ENCODE measurements at places on chromosomes 12 and 14. TPM values are rescaled to one million over a fixed set of nuclear protein-coding genes. Genes with fewer than 3 reads are reported as not detected.

DNA sequence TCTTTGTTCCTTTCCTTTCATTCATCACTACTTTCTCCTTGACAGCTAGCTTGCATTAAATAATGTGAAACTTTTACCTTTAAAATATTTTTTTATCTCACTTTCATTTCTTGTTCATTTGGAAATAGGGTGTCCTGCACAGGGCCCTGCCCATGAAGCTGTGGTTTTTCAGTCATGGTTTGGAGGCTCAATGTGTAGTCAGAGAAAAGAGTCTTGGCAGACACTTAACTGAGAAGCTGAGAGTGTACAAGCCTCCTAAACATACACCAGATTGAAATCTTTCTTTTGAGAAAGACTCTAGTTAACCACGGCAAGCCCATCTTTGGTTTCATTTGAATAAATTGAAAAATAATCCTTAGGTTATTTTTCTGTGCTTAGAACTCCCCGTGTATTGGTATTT, 74.2 kb downstream of the KICS2 start:
- no peak for DNase-seq

- DNase-seq, result no peak
Measured at GRCh38 chr14:95274279-95274678, 45.4 kb downstream of the CLMN start.

DNA sequence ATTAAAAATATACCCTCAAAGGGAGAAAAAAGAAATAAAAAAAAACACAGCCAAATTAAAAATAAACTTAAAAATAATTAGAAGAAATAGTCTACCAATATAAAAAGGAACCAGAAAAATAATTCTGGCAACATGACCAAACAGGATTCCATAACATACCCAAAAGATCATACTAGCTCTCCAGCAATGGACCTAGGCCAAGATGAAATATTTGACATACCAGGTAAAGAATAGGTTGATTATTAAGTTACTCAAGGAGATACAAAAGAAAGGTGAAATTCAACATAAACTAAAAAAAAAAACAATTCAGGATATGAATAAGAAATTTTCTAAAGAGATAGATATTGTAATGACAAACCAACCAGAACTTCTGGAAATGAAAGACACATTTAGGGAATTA, 121.3 kb upstream of the SCAF11 start:
- no peak for DNase-seq

DNA sequence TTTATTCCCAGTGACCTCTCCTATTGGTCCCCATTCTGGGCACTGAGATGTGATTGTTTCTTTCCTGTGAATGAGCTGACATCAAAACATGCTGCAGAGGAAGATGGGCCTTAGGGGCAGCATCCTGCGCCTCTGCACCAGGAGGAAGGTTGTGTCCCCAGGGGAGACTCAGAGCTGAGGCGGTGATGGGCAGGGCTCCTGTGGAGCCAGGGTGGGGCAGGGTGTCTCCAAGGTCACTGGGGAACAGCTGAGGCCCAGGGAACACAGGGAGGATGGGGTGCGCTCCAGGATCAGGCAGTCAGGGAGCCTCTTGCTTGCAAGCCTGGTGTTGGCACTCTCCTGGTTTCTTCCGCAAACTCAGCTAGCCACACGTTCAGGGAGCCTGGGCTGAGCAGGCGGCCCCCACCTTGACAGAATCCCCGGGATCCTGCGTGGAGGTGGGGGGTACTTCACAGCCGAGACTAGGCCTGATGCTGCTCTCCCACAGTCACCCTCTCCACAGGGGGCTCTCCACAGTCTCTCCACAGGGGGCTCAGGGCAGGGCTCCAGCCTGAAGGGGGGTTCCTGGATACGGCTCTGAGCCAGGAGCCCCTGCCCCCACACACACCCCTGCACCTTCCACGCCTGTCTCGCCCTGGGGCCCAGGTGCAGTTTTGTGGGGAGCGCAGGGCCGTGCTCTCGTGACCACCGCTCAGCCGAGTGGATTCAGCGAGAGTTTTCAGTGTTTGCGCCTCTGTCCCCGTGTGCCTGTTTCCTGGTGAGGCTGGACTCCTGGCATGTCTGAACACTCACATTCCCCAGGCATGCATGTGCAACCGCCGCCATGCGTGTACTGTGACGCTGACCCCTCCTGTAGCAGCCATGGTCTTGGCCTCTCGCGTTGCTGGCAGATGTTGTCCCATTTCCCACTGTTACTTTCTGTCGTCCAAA, 264.7 kb downstream of the SEC23A start:
- DNase-seq, result no peak

DNA sequence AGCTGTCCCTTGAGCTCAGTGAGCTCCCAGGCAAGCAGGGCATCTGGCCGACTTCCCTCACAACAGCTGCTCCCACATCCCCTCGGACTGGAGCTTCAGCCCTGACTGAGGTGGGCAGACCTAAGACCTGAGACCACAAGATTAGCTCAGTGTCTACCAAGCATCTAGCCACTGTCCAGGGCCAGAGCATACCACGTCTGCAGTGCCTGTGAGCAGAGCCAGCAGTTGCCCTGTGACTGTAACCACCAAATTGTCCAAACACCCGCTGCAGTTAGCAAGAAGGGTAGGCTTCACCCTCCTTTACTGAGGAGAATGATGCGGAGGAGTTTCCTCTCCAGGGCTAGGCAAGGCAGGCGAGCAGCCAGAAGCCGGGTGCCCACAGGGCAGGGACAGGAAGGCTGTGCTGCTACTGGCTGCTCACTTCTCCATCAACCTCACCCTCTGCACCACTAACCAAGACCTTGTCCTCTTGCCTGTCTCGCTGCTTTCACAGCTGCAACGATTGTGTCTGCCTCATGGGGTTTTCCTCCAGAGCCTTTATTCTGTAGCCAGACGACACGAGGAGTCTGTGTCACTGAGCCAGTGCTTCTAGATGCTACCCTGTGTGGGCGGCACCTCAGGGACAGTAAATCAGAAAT, 53.9 kb downstream of the ANAPC7 start:
- DNase-seq, result no peak

Gene KLRC2
- 3.3 TPM for total RNA-seq

- DNase-seq, result no peak
Measured at GRCh38 chr14:99125616-99126431, 146.2 kb downstream of the BCL11B start.

Gene ADAM21
- not detected for total RNA-seq

Gene PIK3C2G
- 1.0 TPM for total RNA-seq

Gene PIANP
- not detected for total RNA-seq

DNA sequence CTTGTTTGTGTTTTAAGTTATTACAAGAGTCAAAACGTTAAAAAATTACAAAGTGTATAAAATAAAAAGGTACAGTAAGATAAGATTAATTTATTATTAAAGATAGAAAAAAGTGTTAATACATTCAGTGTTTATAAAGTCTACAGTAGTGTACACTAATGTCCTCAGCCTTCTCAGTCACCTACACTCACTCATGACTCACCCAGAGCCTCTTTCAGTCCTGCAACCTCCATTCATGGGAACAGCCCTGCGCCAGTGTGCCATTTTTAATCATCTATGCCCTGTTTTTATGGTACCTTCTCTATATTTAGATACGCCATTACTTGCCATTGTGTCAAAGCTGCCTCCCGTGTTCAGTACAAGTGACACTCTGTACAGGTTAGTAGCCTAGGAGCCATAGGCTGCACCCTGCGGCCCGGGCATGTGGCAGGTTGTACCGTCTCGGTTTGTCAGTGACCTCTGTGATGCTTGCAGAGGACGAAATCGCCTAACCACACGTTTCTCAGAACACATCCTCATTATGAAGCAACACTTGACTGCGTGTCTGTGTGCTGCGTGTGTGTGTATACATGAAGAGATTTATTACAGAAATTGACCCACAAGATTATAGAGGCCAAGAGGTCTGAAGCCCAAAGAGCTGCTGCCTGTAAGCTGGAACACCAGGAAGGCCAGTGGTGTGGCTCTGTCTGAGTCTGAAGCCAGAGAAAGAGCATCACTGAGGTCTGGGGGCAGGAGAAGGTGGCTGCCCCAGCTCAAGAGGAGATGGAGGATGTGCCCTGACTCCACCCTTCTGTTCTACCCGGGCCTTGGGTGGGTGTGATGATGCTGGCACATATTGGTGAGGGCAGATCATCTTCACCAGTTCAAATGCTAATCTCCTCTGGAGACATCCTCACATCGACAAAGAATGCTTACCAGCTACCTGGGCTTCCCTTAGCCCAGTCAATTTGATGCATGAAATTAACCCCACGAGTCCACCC, 116.6 kb upstream of the C14orf180 start:
- no peak for DNase-seq

DNA sequence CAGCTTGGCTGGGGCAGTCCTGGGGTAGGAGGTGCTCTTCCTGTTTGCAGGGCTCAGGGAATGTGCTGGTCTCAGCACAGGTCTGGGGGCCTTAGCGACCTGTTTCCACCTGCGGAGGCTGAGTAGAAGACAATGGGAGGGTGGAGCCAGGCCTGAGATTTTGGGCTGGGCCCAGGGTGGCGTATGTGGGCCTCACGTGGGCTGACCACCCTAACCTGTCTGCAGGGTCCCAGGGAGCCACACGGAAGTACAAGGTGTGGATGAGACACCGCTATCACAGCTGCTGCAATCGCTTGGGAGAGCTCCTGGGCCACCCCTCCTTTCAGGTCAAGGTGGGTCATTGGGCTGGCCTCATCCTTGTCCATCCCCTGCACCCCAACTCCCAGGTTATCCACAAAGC, 1.1 kb downstream of the NOC4L start:
- no peak for DNase-seq

DNA sequence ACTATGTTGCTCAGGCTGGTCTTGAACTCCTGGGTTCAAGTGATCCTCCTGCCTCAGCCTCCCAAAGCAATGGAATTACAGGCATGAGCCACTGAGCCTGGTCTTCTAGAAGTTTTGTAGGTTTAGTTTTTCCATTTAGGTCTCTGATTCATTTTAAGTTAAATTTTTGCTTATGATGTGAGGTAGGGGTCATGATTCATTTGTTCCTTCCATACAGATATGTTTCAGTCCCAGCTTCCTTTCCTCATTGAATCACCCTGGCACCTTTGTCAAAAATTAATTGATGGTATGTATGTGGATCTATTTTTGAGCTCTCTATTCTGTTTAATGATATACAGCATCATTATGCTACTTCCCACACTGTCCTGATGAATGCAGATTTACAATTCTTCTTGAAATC, 25.6 kb upstream of the CABP1 start:
- no peak for DNase-seq

GRCh38 chr14:104264495-104265265, 126.3 kb downstream of the KIF26A start:
- peak; percentile 16 for DNase-seq

DNA sequence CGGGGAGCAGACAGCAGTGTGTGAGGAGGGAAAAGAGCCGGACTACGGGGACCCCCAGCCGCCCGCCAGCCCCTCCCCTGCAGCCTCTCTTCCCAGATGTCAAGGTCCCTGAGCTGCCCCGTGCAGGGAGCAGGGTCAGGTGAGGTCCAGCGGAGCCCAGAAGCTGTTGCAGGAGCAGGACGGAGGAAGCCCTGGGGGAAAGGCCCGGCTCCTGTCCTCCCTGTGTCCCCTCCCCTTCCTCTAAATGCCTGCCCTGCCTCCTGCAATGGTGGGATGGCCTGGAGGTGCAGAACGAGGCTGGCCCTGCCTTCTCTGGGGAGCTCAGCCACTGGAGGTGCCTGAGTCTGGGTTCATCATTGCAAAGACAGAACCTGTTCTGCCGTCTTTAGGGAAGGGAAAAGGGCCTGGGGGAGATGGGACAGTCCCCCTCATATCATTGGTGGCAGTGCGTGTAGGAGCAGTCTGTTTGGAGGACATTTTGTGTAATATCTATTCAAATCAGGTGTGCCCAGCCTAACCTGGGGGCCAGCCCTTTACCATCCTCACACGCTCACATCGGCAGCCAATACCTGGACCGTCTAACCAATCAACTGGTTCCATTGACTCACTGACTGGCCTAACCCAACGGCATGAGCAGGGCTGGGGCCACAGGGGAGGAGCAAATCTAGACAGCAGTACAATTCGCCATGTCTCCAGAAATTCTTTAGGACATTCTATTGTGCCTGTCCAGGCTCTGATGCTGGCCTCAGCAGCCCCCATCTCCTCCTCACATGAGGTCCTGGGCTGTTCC, 364.1 kb upstream of the SFSWAP start:
- no peak for DNase-seq

Gene TSPAN8
- 18.4 TPM for total RNA-seq

Gene SIX6
- total RNA-seq, result not detected

Gene RNASE7
- total RNA-seq, result not detected

DNA sequence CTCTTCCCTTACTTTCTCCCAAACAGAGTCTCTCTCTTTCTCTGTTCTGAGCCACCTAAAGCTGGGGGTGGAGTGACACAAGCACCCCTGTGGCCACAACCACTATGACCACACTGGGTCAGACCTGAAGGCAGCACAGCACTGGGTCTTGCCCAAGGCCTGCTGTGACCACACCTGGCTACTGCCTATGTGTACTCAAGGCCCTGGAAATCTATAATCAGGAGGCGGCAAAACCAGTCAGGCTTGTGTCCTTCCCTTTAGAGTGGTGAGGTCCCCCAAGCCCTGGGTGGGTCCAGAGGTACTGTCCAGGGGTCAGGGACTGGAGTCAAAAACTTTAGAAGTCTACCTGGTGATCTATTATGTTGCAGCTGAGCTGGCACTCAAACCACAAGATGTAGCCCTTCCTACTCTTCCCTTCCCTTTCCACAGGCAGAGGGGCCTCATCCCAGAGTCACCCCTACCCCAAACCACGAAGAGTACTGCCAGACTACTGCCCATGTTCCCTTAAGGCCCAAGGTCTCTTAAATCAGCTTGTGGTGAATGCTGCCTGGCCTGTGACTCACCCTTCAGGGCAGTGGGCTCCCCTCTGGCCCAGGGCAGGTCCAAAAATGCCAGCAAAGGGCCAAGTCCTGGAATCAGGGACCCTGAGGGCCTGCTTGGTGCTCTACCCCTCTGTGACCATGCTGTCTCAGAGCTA, 179.8 kb upstream of the DYRK2 start:
- no peak for DNase-seq

Gene CLEC2A
- total RNA-seq, result not detected

Gene STYX
- total RNA-seq, result 6.3 TPM

- no peak for DNase-seq
Measured at GRCh38 chr12:3520711-3521110, 29.7 kb downstream of the PRMT8 start.

Gene KRT7
- 695 TPM for total RNA-seq

GRCh38 chr14:50531595-50532501, 521 bp downstream of the MAP4K5 start:
- DNase-seq, result peak; percentile 56

- DNase-seq, result no peak
Measured at GRCh38 chr12:72499244-72499643, 227.1 kb downstream of the TRHDE start.

GRCh38 chr14:68399971-68400370, 392.9 kb downstream of the ZFP36L1 start:
- DNase-seq, result no peak

- DNase-seq, result peak; percentile 11
Measured at GRCh38 chr14:89078021-89078795, 253.8 kb downstream of the TTC8 start.

Gene LTB4R2
- total RNA-seq, result 49.2 TPM

DNA sequence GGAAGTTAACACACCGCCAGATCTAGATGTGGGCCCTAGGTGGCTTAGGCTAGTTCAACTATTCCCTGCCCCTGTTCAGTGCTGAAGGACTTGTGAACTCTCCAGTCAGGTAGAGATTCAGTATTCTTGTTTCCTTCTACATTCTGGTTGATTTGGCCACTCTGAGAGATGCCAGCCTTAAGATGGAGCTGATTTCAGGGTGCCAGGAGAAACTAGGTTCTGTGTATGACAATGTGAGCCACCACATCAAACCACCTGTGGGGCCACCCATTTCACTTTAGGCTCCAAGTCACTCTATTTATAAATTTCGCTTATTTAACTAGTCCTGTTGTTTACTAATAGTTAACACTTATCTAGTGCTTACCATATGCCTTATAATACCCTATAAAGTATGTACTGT, 26.0 kb downstream of the FRMD6 start:
- no peak for DNase-seq

All from upper lobe of left lung (tissue), 6 donors.